ENCODE measurements at places on chromosomes 1 and 21.

- DNase-seq: peak; percentile 50
Observed at GRCh38 chr21:15826147-15826780, 96.5 kb downstream of the USP25 start.

GRCh38 chr1:169364948-169365347 is 2.6 kb downstream of the NME7 start:
- no peak for DNase-seq

DNA sequence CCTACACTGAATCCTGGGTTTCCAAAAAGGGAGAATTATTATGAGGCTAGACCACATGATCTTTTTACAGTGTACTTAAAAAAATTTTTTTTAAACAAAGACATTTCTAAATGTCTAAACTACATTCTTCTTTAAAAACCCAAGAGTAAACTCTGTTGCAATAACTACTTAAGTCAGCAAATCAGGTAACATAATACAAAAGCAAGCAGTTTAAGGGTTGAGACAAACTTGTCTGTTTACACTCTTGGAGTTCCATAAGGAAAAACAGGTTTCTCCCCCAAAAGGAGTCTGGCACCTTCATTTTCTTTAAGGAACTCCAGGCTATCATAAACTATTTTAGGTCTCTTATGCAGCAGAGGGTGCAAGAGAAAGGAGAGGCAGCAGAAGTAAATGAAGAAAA is 12.5 kb upstream of the ANKRD45 start:
- no peak for DNase-seq

DNA sequence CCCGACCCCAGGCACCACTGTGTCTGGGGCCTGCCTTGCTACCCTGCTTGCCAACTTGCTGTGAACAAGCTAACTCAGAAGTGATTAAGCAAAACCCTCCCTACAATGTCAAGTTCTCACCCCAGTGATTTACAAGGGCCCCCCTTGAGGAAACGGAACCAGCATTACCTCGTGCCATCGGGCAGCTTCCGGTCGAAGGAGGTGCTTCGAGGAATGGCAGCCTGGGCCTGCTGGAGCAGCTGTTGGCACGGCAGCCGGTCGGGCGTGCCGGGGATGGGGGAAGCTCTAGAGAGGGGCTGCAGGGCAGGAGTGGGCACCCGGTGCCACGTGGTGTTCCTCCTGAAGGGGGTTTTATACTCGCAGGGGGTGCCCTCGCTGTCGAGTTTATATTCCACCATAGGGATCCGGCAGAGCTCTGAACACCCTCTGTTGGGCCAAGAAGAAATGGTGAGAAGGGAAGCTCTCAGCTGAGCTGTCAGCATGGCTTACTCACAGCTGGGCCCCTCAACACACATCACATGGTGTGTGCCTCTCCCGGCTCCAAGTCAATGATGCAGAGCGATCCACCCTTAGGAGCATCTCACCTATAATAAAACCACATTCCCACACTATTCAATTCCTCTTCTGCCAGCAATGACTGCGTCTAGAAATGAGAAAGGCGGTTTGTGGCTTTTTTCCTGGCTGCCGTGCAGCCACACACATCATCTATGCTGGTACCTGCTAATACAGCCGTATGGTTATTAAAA is 184.4 kb downstream of the SIPA1L2 start:
- DNase-seq: no peak

GRCh38 chr1:152505083-152505482 is 5.5 kb upstream of the LCE5A start:
- no peak for DNase-seq

Data from CD4-positive, alpha-beta T cell treated with Interleukin-17A for 4 hours (primary cell).